MG63 (cell line): ENCODE measurements at places on chromosomes 2 and 18.

GRCh38 chr2:68250652-68251186, 1.6 kb downstream of the PPP3R1 start:
- DNase-seq = no peak

GRCh38 chr18:49360582-49360981, 99.9 kb downstream of the DYM start:
- no peak for DNase-seq

GRCh38 chr2:189260361-189260814, 80.8 kb upstream of the COL5A2 start:
- DNase-seq = no peak

- peak; percentile 97 for DNase-seq
These were observed 8.4 kb downstream of the TMEM247 start for GRCh38 chr2:46487667-46488335.

DNA sequence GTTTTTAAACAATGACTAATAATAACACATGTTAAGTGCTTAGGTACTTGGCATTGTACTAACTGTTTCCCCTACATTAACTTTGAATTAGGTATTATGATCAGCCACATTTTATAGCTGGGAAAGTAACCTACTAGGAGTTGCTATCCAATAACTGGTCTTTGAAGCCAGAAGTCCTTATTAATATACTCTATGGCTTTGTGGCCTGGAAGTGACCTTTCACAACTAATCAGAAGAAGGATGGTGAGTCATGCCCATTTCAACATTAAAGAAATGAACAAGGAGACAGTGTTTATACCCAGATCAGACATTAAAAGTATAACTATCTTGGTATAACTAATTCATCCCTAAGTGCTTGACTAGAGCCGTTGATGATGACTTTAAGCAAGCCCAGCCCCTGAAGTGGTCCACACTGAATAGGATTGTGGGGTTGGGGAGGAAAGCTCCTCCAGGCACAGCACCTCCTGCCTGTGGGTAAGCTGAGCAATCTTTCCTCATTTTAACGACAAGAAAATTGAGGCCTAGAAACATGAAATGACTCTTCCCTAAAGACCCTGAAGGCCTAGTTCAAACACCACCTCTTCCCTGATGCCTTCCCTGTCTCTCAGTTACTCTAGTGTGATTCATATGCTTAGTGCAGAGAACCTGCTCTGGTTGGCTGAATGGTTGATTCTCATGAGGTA, 71.6 kb upstream of the RFX8 start:
- DNase-seq = no peak

DNA sequence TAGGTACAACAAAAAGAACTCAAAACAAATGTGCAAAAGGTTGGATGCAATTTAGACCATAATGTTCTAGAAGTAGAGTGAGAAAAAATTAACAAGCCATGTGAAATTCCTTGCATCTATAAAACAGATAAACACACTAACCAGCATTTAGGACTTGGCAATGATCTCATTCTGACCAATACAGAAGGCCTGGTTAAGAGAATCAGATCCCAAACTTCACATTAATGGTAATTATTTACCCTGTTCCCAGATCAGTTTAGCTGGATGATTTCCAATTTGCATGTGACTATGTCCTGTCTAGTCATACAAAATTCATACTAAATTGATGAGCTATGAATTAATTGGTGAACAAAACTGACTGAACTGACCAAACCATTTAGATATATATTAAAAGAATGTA, 98.4 kb upstream of the FIGN start:
- no peak for DNase-seq

GRCh38 chr2:1162768-1163584, 212.3 kb downstream of the SNTG2 start:
- DNase-seq = peak; percentile 46

- no peak for DNase-seq
These were observed 82.6 kb downstream of the PKP4 start for GRCh38 chr2:158539176-158540005.

DNA sequence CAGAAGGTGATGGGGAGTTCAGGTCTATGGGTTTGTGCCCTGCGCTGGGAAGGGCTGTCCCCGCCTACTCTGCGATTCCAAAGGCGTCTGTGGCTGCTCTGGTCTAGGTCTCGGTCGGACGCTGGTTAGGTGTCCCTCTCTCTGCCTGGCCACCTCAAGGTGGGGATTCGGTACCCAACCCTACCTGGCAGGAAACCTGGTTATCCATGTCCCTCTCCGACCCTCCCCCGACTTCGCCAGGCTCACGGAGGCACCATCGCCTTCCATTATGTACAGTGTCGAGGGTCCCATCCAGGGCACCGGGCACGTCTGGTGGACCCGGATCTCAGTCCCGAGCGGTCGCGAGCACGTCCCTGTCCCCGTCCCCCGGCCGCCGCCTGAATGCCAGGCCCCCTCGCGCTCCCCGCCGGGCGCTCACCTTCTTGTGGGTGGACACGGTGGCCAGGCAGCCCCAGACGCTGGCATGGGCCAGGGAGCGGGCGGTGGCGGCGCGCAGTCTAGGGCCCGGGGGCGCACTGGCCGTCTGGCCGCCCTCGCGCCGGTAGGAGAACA, 628 bp downstream of the CREG2 start:
- DNase-seq = no peak

- no peak for DNase-seq
These were observed 1.2 kb upstream of the CCNT2 start for GRCh38 chr2:134917360-134917865.

GRCh38 chr2:8509621-8510020, 172.2 kb upstream of the ID2 start:
- no peak for DNase-seq

DNA sequence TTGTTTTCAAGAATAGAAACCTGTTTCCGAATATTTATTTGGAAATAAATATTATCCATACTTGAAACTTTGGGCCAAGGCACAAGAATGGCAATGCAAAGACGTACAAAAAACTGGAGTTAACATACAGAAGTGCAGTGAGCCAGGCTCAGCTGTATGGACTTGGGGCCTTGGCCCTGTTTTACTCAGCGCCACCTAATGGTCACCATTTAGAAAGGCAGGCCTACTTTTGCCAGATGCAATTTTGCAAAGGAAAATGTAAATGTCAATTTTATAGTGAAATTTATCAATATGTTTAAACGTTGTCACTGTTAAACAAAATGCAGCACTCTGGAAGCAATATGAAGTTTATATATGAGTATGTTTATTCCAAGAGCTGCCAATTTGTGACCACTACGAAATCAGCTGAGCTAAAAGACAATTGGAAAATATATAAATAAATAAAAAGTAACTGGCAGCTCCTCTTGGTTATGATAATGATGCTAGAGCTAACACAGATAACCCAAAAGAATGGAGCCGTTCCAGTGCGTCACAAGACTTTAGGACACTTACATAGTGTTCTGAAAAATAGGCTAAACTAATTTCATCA, 155.0 kb downstream of the ARHGAP15 start:
- DNase-seq = peak; percentile 14

- DNase-seq = peak; percentile 93
These were observed 266.5 kb downstream of the TCF4 start for GRCh38 chr18:55321265-55322177.

- peak; percentile 82 for DNase-seq
These were observed 90.5 kb downstream of the INHBB start for GRCh38 chr2:120436460-120436739.

DNA sequence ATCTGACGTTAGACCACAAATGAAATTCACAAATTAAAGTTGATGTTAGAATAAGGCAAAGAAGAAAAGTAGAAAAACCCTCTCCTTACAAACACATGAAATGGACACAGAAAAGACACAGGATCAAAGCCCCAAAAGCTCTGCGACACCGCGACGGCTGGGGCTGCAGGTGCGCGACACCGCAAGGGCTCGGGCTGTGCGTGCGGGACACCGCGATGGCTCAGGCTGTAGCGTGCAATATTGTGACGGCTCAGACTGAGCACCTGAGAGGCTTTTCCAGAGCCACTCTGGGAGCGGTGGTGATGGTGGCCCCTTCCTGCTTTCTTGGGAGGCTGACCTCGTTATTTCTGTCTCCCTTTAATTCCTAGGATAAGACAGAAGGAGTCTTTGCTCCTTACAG, 256.9 kb downstream of the TWIST2 start:
- no peak for DNase-seq

DNA sequence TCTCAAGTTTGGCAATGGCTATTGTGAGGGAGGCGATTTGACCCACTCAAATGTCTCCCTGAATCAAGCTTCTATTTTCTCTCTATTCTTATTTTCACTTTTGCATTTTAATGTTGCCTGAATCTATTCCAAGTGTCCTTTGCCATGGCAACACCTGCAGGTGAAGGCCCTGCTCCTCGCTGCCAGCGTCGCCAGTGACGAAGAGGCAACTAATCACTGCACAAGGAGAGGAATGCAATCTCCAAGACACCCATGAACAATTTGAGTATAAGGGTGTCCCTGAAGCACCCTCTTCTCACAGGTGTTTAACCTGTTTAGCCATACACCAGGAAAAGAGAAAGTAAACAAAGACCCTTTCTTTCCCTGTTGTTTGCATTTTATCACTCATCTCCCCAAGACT, 165.6 kb upstream of the VRK2 start:
- DNase-seq = no peak

DNA sequence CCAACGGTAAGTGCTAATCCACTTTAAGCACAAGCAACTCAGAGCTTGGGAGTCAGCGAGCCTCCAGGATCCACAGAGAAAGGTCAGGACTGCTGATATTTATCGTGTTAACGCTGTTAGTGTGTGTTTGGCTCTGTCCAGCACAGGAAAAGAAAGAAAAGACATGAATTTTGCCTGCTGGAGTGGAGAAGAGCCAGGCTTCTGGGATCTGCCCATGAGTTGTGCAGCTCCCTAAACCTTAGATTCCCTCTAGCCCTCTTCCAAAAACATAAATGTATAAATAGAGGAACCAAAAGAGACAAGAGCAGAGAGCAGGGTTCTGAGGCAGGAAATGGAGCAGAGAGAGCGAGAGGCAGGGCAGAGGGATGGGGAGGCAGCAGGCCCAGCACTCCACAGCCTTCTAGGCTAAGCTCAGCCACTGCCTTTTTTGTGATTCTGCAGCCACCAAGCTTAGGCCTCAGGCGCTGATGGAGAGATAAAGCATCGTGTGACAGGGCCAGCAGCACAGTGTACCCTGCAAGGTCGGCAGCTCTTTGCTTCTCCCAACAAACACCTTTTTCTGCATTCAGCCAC, 14.5 kb upstream of the MAT2A start:
- DNase-seq = no peak

DNA sequence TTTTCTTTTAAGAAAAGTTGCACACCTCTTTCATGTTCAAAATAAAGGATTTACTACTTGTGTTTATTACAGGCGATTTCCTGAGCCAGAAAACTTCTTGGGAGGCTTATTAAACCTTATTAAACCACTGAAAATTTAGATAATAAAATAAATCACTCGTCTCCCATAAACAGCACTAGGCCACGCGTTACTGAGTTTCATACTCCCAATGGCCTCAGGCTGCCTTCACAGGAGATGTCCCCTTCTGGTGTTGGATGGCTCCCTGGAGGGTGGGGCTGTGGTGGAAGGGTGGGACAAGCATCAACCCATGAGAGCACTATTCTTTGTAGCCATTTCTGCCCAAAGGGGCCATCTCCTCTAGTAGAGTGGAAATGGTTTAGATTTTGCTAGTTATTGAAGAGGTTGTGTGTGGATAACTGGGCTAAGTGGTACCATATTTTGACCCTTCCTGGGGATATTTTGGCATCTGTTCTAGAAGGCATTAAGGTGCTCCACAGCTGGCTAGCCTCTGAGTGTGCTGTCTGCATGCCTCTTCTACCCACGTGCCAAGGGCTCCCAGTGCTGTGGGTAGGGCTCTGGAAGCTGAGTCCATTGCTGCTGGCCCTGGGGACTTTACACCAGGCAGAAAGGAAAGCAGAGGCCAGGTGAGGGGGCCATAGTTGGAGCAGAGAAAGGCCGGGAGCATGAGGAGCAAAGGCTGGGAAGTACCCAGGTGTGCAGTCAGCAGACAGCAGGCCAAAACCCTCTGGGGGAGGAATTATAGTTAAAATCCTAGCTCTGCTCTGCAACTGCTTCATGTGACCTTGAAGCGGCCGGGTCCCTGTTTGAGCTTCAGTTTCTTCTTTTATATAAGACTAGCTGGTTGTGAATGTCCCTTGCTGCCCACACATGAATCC, 121.7 kb upstream of the SMAD2 start:
- no peak for DNase-seq

DNA sequence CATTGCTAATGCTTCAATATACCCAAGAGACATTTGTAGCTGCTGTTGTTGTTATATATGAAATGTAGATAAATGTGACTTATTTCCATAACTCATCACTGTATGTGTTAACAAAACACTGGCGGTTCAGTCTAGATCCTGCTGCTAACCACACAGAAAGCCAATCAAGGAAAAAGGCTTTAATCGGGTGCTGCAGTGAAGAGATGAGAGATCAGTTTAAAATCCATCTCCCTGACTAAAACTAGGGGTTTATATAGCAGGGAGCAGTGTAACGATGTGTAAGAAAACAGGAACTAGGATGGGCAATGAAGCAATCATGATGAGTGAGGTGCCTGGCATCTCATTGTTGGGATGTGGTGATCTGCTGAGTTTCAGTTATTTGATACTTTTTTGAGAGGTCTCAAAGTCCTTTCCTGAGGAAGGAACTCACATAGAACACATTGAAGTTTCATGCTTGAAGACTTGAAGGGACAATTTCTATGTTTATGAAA, 677.7 kb upstream of the CDH7 start:
- DNase-seq = no peak

DNA sequence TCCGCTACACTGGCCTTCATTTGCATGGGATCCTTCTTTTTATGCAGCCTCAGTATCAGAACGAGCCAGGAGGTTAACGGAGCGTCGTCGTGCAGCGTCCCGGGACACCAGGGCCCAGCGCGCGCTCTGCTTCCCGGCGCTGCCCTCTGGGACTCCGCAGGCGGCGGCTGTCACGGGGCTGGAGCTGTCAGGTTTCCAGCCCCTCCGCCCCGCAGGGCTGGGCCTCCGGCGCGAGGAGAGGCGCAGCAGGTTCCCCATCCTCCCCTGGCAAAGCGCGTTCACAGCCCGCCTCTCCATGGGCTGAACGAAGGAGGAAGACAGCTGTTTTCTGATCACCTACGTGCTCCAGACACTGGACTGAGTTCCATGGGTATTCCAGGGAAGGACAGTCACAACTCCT, 12.5 kb upstream of the PAX8 start:
- no peak for DNase-seq

DNA sequence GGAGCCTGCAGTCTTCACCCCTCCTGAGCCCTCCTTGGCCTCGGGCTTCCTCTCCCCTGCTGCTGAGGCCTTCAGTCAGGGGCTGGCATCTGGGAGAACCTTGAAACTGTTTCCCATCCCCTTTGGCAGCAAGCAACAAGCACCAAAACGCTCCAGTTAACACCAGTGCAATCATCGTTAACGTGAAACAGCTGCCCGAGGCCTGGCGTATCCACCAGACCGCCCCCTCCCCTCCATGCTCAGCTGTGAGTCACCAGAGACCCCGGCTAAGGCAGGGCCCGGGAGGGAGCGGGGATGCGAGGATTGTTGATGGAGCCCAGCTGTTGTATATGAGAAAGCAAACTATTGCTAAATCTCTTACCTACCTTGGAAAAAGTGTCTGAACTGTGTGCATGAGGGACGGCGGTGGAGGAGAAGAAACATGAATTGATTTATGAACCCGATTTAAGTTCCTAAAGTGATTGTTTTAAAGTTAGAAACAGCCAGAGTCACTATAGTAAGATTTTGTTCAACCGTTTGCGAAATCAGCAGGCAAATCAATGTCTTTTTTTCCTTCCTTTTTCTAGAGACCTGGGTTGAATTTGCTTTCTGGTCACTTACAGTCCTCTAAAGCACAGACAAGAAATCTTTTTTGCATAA, 5.2 kb downstream of the ZFP36L2 start:
- peak; percentile 94 for DNase-seq
